ENCODE measurements at places on chromosomes 4 and X.
A peak's percentile ranks its signal among the peaks of the same experiment; 100 is the strongest.

DNA sequence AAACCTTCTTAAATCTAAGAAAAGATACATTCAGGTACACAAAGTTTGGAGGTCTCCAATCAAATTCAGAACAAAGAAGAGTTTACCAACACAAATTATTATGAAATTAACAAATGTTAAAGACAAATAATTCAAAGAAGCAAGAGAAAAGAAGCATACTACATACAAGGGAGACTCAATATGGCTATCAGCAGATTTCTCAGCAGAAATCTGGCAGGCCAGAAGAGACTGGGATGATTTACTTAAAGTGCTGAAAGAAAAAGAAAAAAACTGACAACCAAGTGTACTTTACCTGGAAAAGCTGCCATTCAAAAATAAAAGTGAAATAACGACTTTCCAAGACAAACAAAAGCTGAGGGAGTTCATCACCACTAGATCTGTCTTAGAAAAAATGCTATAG lies 64.4 kb upstream of the HTR2C start:
- no peak for DNase-seq

DNA sequence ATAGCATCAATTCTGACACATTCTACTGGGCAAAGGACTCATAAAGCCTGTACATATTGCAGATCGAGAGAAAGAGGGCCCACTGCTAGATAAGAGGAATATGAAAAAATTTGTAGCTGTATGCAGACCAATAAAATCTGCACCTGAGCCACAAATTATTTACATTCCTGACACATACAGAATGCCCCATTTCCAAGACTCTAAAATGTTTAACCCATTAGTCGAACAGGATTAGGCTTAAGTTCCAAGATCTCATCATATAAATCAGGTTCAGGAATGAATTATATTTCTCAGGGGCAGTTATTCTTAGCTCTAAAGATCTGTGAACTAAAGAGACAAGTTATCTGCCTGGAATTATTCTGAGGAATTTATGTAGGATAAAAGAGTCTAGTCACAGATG lies 1615.8 kb downstream of the ARAP2 start:
- no peak for DNase-seq

DNA sequence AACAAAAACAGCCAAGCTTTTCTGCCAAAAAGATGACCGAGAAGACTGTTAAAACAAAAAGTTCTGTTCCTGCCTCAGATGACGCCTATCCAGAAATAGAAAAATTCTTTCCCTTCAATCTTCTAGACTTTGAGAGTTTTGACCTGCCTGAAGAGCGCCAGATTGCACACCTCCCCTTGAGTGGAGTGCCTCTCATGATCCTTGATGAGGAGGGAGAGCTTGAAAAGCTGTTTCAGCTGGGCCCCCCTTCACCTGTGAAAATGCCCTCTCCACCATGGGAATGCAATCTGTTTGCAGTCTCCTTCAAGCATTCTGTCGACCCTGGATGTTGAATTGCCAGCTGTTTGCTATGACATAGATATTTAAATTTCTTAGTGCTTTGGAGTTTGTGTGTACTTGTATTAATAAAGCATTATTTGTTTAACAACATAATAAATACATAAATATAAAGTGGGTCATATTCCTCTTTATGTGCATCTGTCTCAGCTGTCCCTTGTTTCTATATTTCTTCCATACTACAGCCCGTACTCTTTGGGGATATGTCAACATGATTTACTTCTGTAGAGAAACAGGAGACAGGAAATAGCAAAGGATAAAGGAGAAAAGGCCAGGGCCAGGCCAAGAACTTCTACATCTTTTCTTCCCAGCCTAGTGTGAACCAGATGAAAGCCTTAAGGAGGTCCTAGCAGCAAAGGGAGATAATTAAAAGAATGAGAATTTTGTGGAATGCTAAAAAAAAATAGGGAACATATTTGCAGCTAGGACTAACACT lies 667 bp downstream of the PTTG2 start:
- DNase-seq = no peak

DNA sequence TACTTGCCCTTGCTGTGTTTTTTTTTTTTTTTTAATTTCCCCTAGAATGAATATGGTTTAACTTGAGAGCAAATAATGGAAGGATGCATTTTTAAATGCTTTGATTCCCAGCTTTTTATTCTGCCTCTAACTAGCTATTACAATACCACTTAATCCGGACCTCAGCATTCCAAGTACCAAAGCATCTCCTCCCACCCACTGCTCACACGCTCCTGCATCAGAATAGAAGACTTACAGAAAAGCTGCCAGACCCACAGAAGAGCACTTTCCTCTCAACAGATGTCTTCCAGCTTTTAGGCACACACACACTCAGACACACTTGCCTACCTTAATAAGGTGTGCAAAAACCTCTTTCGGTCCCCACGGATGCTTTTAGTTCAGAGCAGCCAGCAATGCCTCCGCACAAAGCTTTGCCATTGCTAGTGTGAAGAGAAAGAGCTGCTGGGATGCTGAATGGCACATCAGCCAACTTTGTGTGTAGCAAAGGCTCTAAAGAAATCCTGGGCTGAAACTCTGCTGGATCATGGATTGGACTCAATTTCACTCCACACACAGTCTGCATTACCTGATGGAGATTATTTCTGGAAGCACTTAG lies 1056.2 kb downstream of the DMD start:
- DNase-seq = no peak

DNA sequence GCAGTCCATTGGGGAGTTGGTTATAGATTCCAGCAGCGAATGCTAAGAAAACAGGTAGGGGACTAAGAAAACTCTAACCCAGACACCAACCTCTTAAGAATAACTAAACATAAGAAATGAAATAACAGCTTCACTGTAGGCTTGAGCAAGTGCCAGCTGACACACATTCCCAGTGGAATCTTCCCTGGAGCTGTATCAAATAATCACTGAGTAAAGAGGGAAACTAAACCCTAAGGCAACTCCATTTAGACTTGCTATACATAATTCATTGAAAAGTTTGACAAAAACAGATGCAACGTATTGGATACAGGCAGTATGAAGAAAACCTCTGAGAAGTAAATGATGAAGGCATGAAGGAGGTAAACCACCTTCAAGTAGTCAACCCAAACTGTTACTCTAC lies 293.5 kb downstream of the OPHN1 start:
- no peak for DNase-seq

GRCh38 chrX:65644621-65645289 lies 22.7 kb upstream of the MSN start:
- no peak for DNase-seq

GRCh38 chr4:185566425-185566824 lies 31.1 kb upstream of the PDLIM3 start:
- no peak for DNase-seq

DNA sequence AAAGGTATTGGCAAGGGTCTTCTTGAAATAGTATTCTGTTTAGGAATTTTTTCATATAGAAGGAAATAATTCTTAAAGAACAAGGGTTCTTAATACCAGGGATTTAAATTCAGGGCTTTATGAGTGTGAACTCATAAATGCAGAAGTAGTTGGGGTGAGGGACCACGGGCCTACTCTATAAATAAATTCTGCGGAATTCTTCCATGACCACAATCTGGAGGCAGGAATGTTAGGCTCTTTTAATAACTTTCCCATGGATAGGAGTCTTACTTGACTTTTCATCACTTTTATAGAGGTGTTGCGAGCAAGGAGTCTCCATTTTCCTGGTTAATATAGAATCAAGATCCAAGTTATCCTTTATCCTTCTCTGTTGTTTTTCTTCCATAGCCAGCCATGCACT lies 76.7 kb upstream of the SLC4A4 start:
- DNase-seq = no peak

DNA sequence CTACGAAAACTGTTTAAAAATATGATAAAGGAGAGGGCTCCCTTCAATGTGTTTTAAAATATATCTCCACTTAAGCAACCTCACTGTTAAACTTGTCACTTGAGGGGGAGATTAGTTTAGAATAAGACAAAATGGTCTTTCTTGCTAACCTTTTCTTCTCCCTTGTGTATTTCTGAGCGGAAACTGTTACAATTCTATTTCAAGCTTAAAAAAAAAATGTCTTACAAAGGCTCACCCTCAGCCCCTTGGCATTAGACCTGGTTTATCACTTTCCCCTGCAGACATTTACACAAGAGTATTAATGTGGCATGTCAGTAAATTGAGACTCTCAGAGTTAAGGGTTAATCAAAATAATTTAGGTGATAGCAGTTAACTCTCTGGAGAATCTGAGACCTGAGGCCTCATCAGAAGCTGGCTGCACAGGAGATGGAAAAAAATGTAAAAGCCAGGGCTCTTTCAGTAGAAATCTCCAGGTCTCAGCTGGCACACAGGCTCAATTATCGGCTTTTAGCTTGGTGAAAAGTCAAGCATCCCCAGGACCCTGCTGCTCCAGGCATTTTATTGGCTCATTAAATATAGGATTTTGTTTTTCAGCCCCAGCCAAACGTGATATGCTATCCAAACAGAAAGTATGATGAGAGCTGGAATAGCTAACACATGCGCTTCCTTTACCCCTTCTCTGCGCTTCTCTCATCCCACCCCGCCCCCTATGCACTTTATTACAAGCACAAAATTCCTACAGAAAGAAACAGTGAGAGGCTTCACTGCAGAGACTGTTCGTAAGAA lies 130.5 kb downstream of the PPA2 start:
- DNase-seq = no peak

DNA sequence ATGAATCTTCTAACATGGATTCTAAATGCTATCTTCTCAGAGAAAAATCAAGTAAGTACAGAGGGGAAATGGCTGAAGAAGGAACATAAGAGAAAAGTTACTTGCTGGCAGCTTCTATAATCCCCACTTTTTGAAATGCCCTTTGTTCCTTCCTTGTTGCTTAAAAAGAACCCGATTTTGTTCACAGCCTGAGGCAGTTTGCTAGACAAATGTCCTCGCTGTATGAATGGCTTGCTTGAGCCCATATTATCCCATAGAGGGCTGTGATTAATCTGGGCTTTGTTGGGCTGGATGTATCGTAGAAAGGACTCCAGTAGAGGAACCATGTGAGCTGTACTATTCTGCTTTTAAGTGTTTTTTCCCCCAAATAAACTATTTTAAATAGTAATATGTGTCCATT lies 134.3 kb upstream of the FGF13 start:
- no peak for DNase-seq

- no peak for DNase-seq
These were observed 365.5 kb downstream of the ZNF674 start for GRCh38 chrX:46179748-46180147.

DNA sequence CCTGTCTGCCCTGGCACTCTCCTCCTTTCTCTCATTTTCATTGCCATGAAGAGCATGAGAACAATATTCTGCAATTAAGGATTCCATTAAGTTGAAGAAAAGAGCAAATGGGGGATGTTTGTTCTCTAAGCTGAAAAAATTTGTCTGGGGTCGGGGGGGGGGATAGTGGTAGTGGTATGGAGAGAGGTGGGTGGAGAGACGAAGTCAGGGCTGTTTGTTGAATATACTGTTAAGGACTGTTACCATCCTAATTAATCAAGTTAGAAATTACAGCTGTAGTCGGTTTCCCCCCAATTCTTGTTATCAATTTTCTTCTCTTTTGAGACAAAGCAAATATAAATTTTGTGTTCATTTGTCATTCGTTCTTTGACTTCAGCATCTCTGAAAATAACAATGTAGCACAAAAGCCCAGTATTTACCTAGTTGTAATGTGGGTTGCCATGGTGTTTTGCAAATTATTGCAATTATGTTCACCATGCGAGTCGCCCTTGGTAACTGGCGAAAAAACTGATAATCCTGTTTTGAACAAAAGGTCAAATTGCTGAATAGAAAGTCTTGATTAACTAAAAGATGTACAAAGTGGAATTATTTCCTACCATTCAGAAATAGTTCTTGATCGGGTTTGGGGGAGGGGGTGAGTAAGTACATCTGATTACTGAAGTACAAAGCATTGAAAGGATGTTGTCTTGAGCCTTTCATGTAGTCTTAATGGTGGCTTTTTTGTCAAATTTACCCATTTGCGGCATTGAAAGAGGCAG lies 139.1 kb downstream of the ARX start:
- DNase-seq = no peak

- no peak for DNase-seq
These were observed 105.1 kb upstream of the DCLK2 start for GRCh38 chr4:149973181-149973580.

- DNase-seq = no peak
These were observed 148.9 kb downstream of the GALNTL6 start for GRCh38 chr4:171962110-171962509.

DNA sequence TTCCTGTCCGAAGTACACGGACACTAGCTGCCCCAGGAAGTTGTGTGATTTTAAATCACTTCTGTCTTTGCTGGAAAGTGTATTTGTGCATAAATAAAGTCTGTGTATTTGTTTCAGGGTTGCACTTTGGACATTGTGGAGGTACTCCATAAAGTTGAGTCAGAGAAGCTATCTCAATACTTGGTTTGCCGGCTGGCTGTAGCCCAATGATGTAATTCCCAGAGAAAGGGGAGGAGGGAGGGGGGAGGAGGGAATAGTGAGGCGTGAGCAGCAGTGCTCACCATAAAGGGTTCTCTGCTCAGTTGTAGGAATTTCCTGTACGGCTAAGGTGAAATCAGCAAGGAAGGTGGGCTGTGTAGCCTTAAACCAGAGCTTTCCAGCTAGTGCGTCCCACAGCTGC lies 7.5 kb downstream of the APEX2 start:
- DNase-seq = no peak

DNA sequence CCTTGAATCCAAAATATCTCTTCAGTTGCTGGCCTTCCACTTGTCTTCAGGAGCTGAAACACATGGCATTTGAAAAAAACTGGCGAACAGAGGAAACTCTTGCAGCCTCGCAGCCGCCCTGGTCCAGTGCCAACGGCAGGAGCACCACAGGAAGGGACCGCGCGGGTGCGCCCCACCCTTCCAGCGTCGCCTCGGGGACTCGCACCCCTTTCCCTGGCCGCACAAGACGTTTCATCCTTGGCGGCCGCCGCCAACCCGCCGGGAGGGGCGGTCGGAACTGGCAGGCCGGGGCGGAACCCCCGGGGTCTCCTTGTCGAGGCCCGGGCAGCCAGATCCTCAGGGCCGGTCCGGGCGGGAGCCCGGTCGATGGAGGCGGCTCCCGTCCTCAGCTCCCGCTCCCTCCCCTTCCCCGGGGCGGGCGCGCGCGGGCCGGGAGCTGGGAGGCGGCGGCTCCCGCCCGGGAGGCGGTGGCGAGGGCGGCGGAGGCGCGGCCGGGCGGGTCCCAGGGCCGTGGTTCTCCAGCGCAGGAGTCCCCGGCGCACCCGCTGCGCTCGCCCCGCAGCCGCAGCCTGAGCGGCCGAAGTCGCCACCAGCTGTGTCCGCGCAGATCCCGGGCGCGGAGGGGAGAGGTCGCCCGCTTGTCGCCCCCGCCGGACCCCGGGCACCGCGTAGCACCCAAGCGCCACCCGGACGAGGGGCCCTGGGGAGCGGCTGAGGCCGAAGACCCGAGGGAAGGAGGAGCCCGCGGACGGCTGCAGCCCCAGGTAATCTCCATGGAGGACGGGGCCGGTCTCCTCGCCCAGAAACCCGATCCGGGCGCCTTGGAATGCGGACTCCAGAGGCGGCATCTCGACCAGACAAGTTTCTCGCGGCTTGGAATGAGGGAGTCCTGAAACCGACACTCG lies 886 bp upstream of the NDST3 start:
- peak; percentile 21 for DNase-seq

DNA sequence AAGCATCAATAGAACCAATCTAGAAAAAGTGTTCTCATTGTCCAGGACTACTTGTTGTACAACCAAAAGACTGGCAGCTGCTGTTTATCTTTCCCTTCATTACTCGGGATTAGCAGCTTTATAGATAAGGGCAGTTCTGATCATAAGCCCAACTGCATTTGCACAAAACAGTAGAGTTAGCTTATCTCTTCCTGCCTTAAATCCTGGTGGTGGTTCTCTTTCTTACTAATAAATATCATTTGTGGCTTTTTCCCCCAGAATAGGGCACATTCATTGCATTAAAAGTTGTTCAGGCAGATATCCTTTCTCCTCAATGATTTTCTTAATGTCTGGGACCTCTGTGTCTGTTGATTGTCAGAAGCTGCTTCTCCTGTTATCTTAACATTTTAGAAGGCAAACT lies 20.2 kb upstream of the RRAGB start:
- DNase-seq = no peak
